Suppressor macrophage treated with lipopolysaccharide for 4 hours (primary cell): ENCODE measurements at places on chromosomes 11 and 22.

GRCh38 chr11:115931548-115932083 lies 427.4 kb upstream of the CADM1 start:
- DNase-seq = peak; percentile 53

GRCh38 chr11:17529844-17530185 lies 14.4 kb downstream of the USH1C start:
- DNase-seq = no peak

GRCh38 chr11:21687643-21688042 lies 505.2 kb upstream of the ANO5 start:
- no peak for DNase-seq

GRCh38 chr22:35454416-35455054 lies 54.6 kb downstream of the MCM5 start:
- peak; percentile 10 for DNase-seq

DNA sequence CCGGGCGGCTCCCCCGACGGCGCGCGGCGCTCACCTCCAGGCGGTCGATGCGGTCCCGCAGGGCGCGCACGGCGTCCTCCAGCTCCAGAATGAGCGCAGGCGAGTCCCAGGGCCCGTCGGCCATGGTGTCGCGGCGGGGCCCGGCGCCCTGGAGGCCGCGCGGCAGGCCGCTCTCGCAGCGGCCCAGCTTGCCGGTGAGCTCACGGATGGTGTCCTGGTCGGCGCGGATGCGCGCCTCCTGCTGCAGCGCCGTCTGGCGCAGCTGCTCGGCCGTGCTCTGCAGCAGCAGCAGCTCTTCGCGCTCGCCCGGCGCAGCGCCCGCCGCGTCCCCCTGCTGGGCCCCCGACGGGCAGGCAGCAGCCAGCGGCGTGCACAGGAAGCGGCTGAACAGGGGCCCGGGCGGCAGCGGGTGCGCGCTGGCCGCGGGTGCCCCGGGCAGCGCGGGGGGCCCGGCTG lies 599 bp downstream of the NPTXR start:
- DNase-seq = peak; percentile 48

DNA sequence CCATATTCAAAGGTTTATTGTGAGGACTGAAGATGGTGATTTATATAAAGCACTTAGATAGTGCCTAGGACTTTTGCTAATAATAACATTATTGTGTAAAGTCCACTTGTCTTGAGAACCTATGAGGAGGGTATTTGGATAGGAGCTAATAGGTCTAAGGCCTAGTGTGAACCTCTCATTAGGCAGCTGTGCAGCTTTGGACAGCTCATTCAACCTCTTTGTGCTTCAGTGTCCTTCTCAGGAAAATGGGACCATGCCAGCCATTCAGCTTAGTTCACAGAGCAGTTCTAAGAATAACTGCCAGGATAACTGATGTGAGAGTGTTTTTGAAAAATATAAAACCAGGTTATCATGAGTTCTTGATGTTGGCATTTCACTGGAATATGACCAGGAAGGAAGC lies 56.2 kb downstream of the NAV2 start:
- no peak for DNase-seq
